NCI-H2171 (cell line): ENCODE measurements at places on chromosomes 3 and 15.
A peak's percentile ranks its signal among the peaks of the same experiment; 100 is the strongest.

- DNase-seq = no peak
Measured at GRCh38 chr15:66142285-66142684, 111.3 kb downstream of the MEGF11 start.

- no peak for DNase-seq
Measured at GRCh38 chr3:128407247-128407646, 59.4 kb downstream of the DNAJB8 start.

- no peak for DNase-seq
Measured at GRCh38 chr3:105195260-105195659, 171.4 kb upstream of the ALCAM start.

DNA sequence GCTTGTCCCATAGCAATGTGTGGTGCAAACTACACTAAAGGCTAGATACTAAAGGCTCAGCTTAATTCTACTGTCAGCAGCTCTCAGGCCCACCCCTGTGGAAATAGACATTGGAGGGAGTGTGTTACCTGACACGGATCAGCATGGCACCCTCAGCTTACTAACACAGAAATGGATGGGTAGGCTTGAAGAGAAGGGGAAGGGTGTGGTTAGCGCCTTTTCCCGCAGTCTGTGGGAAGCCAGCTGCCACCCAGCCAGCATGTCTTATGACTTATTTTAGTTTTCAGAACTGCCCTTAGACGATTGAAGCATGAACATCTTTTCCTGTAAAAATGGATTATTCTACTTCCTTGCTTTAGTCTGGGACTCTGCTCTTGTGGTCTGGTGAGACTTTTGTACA is 25.8 kb upstream of the ADPGK start:
- no peak for DNase-seq

GRCh38 chr3:164940745-164941144 is 137.6 kb downstream of the SI start:
- no peak for DNase-seq

- DNase-seq = no peak
Measured at GRCh38 chr3:88188436-88188835, 38.7 kb downstream of the C3orf38 start.

GRCh38 chr15:62758126-62758951 is 284.2 kb upstream of the TPM1 start:
- no peak for DNase-seq

GRCh38 chr3:35965908-35966307 is 326.6 kb downstream of the ARPP21 start:
- DNase-seq = peak; percentile 11

DNA sequence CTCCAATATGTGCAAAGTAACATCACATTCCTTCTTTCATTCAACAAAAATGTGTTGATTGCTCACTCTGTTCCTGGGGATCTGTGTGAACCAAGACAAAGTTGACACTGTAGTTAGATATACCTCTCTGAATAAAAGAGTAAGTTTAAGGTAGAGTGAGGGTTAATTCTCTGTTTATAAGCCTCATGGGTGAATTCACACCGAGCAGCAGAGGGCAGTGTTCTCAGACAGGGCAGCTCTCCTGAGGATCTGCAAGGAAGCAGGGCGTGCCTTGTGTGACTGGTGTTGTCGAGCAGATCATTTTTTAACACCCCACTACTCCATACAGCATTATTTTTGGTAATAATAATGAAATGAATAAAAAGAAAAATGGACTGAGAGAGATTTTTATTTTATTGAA is 34.4 kb downstream of the PAQR9 start:
- DNase-seq = peak; percentile 13

- DNase-seq = no peak
Measured at GRCh38 chr3:98322686-98323085, 31.0 kb upstream of the OR5K4 start.

GRCh38 chr3:126917232-126917804 is 65.6 kb upstream of the PLXNA1 start:
- DNase-seq = no peak

- no peak for DNase-seq
Measured at GRCh38 chr15:45021348-45021747, 1.6 kb upstream of the SORD start.

GRCh38 chr3:5218815-5219214 is 31.3 kb downstream of the EDEM1 start:
- no peak for DNase-seq

DNA sequence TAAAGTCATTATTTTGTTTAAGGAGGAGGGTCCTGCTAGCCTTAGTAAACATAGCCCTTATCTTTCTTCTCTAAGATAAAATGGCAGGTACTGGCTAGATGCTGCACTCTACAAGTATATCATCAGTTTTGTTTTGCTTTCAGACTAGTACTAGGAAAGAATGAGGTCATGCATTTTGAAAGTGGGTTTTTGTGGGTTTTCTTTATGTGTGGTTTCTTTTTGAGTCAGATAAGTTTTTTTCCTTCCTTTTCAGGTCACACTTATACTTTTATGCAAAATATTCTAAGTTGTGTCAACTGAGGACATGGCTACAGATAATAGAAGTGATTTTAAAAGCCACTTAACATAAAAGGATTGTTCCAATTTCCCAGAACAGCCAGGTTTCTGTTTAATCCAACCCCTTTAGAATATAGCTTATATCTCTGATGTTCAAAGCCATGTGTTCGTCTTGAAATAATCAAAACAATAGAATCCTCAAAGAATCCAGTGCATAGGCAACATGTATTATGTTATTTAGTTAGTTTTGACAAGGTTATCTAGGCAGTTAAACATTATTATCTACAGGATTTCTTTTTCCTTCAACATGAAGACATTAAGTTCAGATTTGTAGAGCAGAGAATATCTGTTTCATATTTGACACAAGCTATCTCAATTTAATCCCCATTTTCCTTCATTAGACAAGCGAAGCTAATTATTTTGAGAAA is 406.2 kb downstream of the RBMS3 start:
- DNase-seq = no peak

DNA sequence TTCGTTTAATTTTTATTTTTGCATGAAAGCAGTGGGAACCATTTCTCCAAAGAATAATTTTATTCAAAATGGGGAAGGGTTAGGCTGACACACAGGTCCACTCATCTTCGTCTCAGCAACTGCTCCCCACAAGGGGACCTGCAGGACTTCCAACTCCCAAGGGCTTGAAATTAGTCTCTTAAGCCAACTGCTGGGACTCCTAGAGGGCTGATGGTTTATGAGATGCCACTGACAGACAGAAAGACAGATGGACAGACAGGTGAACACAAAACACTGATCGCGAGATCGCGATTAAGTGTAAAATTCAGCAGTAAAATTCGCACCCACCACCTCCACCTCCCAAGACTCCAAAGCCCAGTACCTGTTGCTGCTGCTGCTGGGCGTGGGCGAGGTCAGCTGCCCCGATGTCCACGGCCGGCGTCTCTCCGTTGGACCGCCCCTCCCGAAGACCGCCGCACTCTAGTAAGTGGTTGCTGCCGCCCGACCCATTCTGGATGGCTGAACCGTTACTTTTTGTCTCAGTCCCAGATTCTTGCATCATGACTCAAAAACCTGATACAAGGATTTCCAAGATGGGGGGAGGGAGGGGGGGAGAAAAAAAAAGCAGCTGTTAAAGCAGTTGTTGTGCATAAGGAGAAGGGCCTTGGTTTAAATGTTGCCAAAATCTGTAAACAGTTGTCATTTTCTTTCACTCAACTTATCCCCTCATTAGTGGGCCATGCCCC is 385.5 kb downstream of the FOXP1 start:
- DNase-seq = no peak

DNA sequence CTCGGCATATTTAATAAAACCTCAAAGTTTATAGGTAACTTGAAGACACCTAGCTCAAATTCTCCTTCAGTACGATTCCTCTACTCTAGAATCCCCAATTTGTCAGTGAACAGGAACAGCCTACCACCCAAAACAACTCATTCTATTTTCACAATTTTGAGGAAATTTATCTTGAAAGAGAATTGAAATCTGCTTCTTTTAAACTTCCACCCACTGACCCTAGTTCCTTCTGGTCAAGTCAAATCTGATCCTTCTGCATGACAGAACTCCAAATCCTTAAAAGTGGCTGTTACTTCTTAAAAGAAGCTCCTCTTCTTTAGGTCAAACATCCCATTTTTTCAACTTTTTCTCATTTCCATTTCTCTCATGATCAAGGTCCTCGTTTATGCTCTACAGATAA is 4.4 kb downstream of the GABPB1 start:
- no peak for DNase-seq

- DNase-seq = no peak
Measured at GRCh38 chr15:59642351-59642750, 15.0 kb downstream of the GTF2A2 start.

- no peak for DNase-seq
Measured at GRCh38 chr3:58743296-58743695, 76.7 kb upstream of the FAM3D start.

DNA sequence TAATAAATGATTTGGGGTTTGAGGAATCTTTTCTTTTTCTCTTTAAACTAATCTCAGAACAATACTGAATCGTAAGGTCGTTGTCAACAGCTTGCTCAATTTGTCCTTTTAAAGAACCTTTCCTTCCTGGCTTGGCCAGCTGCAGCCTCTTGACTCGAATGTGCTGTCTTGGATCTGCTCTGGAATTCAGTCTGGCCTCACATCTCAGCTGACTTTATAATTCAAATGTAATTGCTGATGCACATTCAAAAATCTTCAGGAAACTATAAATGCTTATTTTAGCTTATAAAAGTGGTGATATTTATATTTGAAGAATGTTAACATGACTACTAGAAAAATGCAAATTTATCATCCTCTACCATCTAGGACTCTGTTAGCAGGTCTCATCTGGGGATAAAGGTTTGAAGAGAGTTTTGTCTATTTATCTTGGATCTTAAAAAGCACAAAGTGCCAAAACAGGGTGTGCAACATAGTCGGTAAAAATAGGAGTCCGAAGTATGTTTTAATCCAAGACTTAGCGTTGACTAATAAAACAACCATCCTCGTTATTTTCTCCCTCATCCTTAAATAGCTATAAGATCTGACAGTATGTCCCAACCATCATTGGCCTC is 1035.2 kb downstream of the MCTP2 start:
- DNase-seq = no peak

DNA sequence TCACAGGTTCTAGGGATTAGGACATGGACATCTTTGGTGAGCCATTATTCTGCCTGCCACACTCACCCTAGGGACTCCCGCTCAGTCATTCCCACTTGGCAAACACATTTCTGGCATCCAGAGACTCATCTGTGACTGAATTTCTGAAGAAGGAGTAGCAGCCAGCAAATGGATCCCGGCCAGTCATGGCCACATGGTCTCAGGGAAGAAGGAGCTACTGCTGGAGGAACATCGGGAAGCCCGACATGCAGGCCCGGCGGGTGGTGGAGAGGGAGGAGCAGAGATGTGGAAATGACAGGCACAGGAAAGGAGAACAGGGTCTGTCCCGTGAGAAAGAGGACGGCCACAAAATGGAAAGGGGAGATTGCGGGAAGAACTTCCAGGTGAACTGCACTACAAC is 65.4 kb downstream of the SEMA5B start:
- no peak for DNase-seq

DNA sequence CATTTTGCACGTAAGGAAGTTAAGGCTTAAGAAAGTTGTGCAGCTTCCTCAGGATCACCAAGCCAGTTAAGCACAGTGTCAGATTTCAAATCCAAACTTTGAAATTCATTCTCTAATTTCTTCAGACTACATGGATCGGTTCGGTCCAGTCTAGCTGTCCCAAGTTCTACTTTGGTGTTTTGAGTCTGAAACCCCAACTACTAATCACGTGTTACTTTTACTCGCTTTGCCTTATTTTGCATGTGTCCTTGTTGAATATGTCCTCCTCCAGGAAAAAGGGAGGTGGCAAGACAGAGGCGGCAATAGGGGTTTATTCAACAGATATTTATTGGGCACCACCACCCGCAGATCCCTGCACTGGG is 522 bp upstream of the GXYLT2 start:
- no peak for DNase-seq

- no peak for DNase-seq
Measured at GRCh38 chr15:89937365-89938350, 24.9 kb upstream of the ARPIN start.

DNA sequence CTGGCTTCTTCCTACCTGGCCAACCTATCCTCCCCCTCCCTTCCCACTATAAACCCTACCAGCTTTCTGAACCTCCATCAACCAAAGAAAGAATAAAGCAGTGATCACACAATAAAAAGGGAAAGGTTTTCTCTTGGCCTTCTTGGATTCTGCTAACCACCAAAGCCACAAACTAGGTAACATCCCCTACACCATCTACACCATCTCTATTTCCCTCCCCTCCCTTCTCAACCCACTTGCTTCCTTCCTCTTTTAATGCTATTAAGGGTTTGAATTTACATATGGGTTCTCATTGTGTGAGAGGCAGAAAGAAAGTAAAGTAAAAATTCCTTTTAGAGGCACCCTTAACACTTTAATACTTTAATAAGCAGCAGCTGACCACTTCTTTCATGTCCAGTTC is 25.8 kb upstream of the RSL24D1 start:
- DNase-seq = no peak

DNA sequence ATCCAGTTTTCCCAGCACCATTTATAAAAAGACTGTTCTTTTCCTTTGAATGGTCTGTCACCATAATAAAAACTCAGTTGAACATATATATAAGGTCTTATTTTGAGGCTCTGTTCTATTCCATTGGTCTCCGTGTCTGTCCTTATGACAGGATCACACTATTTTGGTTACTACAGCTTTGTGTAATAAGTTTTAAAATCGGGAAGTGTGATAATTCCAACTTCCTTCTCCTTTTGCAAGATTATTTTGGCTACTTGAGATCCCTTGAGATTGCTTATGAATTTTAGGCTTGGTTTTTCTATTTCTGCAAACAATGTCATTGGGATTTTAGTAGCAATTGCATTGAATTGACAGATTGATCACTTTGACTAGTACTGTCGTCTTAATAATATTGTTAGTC is 35.7 kb downstream of the SACM1L start:
- DNase-seq = no peak

GRCh38 chr3:10517627-10518026 is 12.2 kb upstream of the ATP2B2 start:
- DNase-seq = no peak

- DNase-seq = no peak
Measured at GRCh38 chr3:164486150-164486549, 592.1 kb downstream of the SI start.

DNA sequence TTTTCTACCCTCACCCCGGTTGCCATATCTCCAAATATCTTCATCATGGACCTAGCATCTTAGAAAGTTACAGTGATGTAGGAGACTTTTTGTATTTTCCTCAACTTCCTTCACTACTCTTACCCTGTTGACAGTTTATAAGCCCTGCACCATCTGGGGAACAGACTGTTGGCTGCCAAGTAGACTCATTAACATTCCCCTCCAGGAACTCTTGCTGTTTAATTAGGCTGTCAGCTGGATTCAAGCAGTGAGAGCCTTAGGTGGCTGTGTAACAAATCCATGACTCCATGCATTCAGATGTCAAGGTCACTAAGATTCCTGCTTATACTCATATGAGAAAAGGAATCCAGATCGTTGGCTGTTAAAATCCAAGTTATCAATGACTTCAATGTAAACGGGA is 198.3 kb downstream of the NAALADL2 start:
- peak; percentile 85 for DNase-seq
